ENCODE measurements at places on chromosomes 3 and 15. TPM values are rescaled to one million over a fixed set of nuclear protein-coding genes. Genes with fewer than 3 reads are reported as not detected.

Gene MCF2L2
- total RNA-seq, result 0.33 TPM

Gene DENND6A
- total RNA-seq, result 15.9 TPM

Gene MORC1
- total RNA-seq, result not detected

Gene ZNF80
- not detected for total RNA-seq

Gene ZDHHC19
- total RNA-seq, result not detected

Gene GCNT3
- total RNA-seq, result 0.23 TPM

Gene ROBO2
- 0.43 TPM for total RNA-seq

Gene ZNF660
- 2.2 TPM for total RNA-seq

Gene SAMD7
- not detected for total RNA-seq

Gene PROS1
- total RNA-seq, result 72.8 TPM

Gene GOLGA6A
- total RNA-seq, result 0.07 TPM

All from smooth muscle cell of the pulmonary artery (primary cell).